ENCODE measurements at places on chromosomes 11 and 22. TPM values are rescaled to one million over a fixed set of nuclear protein-coding genes. Genes with fewer than 3 reads are reported as not detected.
A peak's percentile ranks its signal among the peaks of the same experiment; 100 is the strongest.

PDGFD gene
- total RNA-seq = 6.6 TPM

KIAA0930 gene
- 192 TPM for total RNA-seq

ISX gene
- total RNA-seq = not detected

OTOG gene
- not detected for total RNA-seq

MRPL21 gene
- total RNA-seq = 139 TPM

MIAT gene
- 0.11 TPM for total RNA-seq

CDCA5 gene
- 124 TPM for total RNA-seq

RNF169 gene
- 4.8 TPM for total RNA-seq

CRYAB gene
- total RNA-seq = 3.1 TPM

DNA sequence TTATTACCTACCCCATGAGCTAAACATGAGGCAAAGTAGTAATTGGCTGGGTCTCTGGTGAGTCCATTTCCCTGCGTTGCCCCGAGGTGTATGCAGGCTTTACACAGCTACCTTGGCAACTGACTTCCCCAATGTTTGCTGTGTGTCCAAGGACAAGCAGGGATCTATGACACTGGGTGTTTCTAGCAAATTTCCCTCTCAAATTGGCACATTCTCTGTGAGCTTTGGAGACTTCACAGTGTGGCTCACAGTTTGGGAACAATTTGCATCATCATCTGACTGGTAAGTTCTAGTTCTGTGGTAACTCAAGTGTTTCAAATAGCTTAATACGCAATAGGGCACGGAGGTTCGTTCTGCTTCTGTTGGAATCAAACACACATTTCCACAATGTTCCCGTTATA is 12.5 kb downstream of the NNMT start:
- DNase-seq = no peak

DNA sequence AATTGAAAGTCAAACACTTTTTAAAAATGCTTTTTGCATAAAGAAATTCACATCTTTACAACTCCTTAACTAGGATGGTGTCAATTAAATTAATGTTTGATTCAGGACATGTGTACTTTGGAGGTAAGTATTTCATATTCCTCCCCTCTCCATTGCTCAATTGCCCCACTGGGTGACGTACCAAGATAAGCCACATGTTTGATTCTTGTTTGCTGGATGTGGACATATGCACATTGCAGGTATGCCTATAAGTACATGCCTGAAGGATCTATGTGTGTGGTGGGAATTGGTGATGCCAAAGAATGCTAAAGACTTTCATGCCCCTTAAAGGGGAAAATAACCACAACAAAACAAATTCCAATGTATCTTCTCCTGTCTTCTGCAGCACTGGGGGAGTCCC is 5.8 kb downstream of the CD44 start:
- DNase-seq = peak; percentile 81

DNA sequence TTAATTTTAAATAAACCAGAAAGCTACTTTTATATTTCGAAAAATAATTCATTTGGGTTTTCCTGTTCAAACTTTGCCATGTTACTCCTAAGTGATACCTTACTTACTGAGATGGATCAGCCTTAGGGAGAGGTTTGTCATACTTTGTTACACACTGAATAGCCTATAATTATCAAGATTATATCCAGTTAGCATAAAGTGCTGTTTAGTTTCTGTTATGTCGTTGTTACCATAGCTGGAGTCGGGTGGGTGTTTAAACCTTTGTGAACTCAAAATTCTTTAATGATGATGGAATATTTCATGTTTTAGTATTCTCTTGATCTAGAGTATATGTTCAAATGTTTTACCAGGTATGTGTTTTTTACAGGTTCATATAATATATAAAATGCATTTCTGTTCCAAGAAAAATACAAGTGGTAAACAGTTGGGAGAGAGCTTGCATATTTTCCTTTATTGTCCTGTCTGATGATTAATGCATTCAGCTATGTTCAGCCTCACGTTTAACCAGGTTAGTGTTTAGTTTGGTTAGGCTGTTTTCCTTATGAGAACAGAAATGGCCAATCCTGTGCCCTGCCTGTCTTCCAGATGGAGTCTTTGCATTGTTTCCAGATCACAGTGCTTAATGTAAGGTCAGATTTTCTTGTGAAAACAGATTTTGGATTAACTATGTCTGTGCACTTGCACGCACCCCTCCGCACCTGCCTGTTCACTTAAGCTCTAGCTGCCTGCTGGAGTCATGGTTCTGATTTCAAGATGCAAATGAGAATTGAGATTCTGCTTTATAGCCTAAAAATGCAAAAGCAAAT is 105.6 kb downstream of the ATXN10 start:
- peak; percentile 80 for DNase-seq

DNA sequence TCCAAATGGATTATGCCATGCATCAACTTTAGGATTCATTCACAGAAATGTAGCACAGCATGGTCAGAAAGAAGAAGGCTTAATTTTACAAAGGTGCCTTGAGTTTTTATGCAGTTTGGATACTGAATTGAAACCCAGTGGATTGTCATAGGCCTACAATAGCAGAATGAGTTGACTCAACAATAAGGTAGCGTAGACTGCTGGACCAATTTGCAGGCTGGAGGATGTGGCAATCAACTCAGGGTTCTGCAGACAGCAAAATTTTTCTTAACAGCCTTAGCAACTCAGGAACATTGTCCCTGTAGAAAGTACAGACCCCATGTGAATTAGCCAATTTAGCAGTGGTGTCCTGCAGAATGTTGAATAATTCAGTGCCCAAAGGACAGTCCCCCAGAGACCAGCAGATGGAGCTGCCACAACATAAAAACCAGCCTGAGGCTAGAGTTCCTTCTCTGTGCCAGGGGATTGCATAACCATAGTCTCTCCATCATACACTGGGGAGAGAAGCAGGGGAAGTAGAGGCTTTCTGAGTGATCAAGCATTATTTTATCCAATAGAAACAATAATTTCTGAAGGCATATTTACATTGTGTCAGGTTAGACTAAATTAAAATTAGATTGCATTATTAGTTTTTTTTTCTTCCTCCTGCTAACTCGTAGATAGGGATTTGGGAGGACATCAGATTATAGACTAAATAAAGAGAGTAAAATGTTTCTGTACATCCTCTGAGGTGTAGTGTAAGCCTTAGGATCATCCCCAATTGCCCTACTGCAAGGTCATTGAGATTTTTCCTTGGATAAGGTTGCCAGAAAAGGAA is 20.3 kb upstream of the MRPL17 start:
- DNase-seq = no peak

GRCh38 chr11:16352707-16353106 is 3.6 kb downstream of the SOX6 start:
- no peak for DNase-seq

DNA sequence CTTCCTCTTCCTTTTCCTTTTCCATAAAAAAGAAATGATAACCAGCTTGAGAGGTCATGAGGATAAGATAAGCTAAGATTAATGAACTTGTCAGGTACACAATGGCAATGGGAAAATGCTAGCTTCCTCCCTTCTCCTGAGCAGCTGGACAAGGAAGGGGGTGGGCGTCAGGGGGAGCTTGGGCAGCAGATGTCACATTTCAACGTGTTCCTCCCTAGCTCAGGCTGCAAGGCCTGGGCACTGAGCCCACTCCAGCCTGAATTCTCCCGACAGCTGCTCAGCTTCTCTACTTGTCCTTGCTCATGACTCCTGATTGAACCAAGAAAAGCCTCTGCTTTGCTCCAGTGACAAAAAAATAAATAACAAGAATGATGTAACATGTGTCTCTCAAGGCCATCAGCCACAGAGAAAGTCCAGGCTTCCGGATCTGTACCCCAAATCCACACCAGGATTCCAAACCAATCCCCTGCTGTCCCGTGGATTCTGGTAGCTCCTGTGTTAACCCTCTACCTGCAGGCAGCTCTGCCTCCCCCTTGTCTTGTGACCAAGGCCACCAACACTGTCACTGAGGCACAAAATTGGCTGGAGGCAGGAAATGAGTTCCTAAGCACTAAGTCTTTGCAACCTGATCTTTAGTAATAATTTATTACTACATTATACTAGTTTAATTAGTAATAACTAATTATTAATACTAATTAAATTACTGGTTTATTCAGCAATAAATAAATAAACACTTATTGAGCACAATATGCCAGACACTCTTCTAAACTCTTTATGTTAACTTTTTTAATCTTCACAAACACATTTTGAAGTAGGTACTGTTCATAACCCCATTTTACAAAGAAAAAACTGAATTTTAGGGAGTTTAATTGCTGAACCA is 146.5 kb downstream of the CCDC34 start:
- no peak for DNase-seq

GRCh38 chr11:31246451-31247165 is 122.9 kb downstream of the DCDC1 start:
- DNase-seq = no peak

GRCh38 chr11:8973121-8973520 is 8.9 kb upstream of the TMEM9B start:
- no peak for DNase-seq

GRCh38 chr11:108726077-108726800 is 61.4 kb downstream of the DDX10 start:
- no peak for DNase-seq

- no peak for DNase-seq
These were observed 4.4 kb upstream of the ZNRD2 start for GRCh38 chr11:65565624-65566453.

DNA sequence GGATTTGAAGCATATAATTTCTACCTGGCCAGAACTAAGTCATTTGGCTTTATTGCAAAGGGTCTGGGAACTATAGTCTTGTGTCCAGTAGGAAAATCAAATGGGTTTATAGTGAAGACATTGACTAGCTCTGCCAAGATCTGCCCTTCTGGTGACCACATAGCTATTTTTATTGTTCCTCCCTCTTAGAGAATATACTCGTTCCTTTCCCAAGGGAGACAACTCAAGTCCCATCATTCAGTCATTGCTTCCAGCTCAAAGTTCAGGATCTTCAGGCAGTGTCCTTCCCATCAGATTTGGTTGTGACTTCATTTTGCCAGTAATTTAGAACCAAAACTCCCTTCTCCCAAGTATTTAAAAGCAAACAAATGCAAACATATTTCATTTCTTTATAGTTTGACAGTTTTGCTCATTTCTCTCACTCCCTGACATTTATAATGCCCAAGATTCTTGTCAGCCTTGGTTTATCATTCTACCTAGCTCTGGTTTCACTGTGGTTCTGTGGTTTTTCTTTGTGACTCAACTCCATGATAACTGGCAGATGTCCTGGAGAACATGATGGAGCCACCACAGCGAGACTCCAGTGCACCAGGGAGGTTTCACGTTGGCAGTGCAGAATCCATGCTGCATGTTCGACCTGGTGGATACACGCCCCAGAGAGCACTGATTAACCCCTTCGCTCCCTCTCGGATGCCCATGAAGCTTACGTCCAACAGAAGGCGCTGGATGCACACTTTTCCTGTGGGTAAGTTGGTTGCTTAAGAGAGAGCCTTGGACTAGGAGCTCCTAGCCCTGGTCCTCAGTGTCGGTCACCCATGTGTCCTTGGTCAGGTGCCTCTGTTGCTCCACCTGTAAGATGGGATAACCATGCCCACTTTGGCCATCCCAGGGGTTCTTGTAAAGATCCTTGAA is 64.9 kb downstream of the DEPDC5 start:
- DNase-seq = no peak

DNA sequence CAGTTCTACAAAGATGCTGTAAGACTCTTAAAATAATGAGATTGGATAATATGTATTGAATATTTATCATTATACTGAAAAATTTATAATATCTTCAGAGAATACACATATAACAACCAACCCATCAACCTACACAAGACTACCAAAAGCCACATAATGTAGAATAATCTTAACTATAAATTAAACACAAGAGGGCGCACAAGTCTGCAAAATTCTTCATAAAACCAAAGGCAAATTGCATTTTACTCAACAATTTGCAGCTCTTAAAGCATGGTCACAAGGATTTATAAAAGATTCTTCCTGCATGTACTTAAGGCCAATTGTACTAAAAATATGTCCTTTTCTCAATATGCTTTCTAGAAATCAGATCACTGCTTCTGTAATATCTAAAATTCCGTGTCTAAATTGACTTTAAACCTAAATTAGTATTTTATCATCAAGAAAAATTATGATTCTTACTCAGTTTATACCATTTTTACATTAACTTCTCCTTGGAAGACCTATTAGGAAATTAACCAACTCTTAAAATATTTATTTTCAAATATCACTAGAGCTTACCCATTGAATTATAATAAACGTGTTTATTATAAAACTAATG is 79.0 kb downstream of the TTC28 start:
- DNase-seq = peak; percentile 37

DNA sequence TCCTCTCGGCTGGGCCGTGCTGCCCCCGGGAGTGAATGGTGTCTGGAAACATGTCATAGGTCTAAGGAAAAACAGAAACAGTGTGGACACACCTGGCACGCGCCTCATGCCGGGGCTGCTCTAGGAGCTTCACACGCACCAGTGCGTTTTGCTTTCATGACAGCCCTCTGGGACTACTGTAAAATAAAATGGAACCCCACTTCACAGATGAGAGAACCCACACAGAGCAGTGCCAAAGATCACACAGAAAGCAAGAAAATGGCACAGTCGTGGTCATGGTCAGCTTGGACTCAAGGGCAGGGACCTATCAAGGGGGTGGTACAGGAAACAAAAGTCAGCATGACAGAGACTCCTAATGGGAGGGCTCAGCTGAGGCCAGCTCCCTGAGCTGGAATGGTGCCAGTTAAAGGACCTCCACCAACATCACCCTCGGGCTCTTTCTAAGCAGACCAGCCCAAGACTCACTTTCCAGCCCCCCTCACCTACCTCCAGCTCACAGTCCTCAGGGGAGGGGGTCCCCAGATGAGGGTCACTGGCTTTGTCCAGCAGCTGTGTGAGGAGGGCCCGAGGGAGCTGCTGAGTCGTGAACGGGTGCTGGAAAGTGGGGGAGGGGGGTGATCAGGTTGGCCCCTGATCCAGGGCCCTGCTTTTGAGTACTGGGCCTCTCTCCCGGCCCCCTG is 3.3 kb downstream of the MAP4K2 start:
- DNase-seq = no peak

DNA sequence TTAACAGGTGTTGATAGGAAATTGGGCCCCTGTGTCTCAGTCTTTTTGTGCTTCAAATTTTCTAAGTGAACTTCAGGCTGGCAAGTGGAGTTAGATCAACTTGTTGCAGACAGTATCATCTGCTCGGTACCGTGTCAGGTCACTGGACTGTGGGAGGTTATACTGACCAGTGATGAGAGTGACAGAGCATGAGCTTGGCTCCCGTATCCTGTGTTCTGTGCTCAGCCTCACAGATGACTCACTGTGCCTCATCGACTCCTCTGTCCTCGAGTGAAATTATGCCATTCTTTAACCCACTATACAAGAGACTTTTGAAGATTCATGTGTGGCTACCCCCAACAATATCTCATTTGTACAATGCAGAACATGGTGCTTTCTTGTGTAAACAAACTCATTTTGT is 7.9 kb downstream of the GRAP2 start:
- DNase-seq = no peak

- DNase-seq = no peak
These were observed 49.3 kb upstream of the WNT7B start for GRCh38 chr22:46025973-46026898.

- no peak for DNase-seq
These were observed 127.1 kb downstream of the CTTN start for GRCh38 chr11:70525466-70525865.

- DNase-seq = peak; percentile 20
These were observed 753 bp upstream of the PPARA start for GRCh38 chr22:46149512-46150033.
